ENCODE measurements at places on chromosomes 13 and 19.

GRCh38 chr13:47893527-47893926 is 107.5 kb downstream of the SUCLA2 start:
- no peak for DNase-seq

DNA sequence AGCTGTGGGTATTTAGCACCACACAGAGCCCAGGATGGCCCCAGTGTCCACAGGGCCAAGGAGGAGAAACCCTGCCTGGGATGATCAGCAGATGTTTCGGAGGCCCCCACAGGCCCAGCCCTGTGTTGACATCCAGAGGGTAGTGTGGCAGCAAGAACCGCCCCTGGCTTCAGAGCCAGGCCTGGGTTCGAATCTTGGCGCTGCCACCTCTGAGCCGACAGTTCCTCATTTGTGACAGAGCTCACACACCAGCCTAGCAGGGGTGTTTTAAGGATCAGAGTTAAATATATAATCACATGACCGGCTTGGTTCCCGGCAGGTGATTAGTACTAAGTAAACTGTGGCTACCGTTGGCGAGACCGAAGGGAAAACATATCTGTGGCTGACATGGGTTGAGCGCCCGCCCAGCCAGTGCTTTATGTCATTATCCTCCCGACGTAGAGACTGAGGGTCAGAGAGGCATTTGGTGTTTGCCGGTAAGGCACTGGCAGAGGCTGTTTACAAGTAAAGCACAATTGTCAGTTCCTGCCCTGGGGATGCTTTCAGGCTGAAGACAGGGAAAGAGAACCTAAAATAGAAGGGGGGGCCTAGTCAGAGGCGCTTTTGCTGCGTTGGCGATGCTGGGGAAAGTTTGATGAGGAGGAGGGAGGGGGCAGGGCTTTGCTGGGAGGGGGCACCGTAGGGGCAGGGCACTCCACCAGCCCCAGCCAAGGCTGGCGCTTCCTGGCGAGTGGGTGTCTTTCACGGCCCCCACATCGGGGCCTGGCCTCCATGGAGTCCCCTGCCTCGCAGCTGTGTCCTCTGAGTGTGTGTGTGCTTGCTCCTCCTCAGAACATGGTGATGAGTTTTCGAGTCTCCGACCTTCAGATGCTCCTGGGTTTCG is 4.8 kb downstream of the PIAS4 start:
- no peak for DNase-seq

DNA sequence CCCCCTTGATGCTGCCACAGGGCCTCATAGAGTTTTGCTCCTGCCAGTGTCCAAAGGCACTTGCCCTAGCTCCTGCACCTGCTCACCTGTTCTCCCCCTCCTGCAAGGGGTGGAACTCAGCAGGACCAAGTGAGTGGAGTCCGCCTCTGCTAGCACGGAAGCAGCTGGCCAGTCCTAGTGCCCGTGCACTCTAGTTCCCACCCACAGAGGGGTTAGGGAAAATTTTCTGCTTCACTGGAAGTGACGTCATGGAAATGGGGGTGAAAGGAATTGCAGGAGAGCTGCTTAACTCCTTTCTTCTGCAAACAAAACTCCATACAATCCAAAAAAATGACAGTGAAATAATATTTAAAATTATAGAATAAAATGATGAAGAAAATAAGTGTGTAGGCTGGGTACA is 609.7 kb upstream of the SLITRK1 start:
- no peak for DNase-seq

DNA sequence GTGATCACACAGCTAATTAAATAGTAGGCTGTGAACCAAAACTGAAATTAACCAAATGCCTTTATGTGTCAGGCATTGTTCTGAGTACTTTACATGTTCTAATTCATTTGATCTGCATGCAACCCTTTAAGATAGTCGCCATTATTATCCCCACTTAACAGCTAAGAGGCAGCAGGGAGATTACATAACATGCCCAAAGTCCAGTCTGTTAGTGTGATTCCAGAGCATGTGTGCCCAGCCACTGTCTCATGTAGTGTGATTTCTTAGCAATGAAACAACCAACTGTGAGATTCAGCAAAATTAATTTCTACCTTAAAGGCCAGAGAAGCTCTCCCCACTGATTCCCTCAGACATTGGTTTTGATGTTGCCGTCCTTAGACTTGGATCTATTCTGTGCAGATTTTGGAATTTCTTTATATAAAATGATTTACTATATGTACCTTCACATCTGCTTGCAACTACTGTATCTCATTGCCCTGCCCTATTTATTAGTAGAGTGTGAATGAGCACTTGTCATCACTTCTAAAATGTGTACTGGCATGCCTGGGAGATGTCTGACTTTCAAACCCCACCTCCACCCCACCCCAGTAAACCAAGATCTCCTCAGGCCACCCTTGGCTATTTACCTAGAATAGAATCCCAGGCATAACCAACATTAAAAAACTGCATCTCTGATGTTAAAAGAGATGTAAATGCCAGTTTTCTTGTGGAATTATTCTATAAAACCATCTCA is 41.2 kb downstream of the POLR1D start:
- DNase-seq: no peak

GRCh38 chr19:8045872-8046568 is 6.5 kb upstream of the CCL25 start:
- DNase-seq: no peak

- DNase-seq: no peak
These were observed 314.1 kb downstream of the FOXO1 start for GRCh38 chr13:40352380-40352778.

DNA sequence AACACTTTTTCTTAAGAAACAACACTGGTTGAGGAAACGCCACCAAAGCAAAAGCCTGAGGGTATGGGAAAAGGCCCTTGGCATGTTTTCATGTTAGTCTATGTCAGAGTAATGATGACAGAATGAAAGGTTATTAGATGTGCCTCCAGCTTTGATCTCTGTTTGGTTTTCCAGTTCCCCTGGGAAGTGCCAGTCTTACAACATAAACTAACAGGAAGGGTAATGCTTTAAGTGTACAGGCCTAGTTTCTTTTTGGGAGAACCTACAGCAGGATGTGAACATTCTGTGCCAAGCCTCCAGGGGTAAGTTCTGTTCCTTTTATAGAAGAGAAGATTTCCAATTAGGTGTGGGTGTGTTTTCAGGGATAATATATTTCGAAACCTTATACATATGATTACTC is 121.7 kb downstream of the FNDC3A start:
- DNase-seq: no peak

DNA sequence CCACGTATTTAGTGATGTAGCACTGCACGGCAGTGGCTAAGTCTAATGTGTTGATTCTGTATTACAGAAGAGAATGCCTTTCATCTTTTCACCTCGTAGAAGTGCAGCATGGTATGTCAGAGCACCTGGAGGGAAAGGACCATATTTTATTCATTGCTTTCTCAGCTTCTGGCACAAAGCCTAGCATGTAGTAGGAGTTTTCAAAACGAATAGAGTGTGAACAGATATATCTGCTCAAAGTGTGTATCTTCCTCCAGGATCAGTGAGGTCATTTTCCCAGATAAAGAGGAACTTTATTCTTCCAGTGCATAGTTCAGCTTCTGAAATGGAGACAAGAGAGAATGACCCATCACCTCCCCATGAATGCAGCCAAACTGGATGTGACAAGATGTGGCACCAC is 21.2 kb upstream of the PCDH8 start:
- DNase-seq: no peak

- DNase-seq: no peak
These were observed 114.2 kb downstream of the NUFIP1 start for GRCh38 chr13:44874886-44875630.

DNA sequence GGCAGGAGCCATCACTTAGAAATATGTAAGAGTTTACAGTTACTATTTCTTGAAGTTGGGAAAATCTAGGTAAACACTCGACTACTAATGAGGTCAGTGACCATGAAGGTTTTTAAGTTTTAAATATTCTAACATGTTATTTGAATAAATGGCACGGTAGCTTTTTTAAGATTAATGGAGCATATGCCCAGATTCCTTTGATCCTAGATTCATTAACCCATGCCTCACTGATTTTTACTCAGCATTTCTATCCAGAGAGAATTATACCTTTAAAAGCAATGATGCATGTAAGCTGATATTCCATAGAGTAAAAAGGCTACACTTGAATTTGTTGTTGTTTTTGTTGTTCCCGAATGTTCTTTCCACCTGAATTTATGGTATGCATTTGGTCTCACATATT is 541.4 kb downstream of the DACH1 start:
- DNase-seq: no peak

DNA sequence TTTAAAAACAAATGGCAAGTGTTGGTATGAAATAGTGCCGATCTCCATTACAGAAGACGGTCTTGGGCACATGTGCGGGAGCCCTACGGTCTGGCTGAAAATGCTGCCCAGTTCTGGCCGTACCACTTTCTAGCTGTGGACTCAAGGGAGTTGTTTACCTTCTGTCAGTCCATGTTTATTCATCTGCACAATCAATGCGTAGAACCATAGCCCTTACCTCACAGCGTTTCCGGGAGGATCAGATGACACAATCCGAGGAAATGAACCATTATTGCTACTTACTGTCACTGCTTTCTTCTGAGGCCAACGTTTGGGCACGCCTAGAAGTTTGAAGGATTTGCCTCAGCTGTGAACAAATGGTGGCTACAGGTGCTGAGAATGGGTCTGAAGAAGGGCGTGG is 31.2 kb downstream of the GADD45B start:
- no peak for DNase-seq

- no peak for DNase-seq
These were observed 578.7 kb downstream of the DIAPH3 start for GRCh38 chr13:59584761-59585670.

DNA sequence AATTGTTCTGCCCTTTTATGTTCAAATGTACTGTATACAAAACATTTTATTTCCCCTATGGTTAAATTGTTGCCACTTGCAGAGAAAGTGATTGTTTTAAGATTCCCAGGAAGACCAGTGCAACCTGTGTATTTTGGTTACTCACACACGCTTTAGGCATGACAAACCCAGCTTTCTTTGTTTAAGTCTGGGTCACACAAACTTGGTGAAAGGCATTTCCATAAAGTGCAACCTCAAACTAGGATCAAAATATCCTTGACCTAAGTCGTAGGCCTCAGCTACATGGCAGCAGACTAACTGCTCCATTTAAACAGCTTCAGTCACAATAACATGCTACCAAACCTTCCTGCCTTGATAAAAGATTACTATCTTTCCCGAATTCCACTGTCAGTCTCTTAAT is 639.0 kb upstream of the PRR20A start:
- DNase-seq: no peak

DNA sequence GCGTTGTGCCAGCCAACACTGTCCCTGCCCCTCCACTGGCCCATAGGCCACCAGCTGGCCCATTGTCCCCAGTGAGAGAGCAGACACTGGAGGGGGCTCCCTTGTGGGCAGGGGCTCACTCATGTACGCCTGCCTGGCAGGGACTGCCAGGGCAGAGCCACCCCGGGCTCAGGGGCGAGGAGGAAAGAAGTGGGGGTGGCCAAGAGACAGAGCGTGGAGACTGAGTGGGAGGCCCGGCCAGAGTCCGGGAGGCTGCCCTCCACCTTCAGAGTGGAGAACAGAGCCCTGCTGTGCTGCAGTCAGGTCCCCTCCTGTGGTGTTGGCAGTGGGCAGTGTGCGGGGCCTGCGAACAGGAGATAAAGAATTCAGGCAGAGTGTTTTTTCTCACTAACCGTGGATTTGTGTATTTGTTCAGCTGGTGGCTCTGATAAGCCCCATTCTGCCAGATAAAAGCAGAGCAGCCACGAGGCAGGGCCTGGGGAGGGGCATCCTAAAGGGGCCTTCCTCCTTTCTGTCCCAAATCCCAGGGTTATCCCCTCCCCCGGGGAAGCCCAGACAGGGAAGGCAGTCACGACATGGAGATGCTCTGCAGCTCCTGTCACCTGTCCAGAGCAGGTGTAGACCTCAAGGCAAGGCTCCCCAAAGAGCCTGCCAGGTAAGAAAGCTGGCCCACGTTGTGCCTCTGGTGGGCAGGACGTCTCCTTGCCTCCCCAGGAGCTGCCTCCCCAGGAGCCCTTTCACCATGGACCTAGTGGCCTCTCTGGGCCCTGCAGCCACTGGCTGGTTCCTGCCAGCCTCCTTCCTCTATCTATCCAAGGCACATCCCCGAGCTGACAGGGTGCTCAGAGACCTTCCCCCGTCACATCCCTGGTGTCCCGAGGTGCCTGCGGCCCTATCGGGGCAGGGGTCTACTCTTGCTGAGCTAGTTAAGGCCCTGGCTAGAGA is 33.0 kb downstream of the LYL1 start:
- no peak for DNase-seq

- DNase-seq: no peak
These were observed 48.6 kb upstream of the PCDH8 start for GRCh38 chr13:52896827-52897659.

- no peak for DNase-seq
These were observed 4.6 kb downstream of the FARP1 start for GRCh38 chr13:98147521-98147920.

- no peak for DNase-seq
These were observed at the start of gene GPR18 for GRCh38 chr13:99258210-99258860. Gene GPR18, minus strand, starts transcription at chr13:99258379. Its CDS starts 2,507 bp downstream, at chr13:99255872.

GRCh38 chr19:39211731-39212374 is 7.8 kb upstream of the SYCN start:
- no peak for DNase-seq

GRCh38 chr19:42278452-42279154 is 9.6 kb downstream of the CIC start:
- no peak for DNase-seq

DNA sequence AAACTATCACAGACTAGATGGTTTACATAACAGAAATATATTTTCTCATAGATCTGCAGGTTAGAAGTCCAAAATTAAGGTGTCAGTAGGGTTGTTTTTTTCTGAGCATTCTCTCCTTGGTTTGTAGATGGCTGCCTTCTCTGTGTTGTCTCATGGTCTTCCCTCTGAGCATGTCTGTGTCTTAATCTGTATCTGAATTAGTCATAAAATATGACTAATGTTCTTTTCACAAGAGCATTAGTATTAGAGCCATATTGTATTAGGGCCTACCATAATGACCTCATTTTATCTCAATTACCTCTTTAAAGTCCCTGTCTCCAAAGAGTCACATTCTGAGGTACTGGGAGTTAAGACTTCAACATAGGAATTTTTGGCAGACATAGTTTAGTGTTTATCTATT is 77.2 kb upstream of the OBI1 start:
- DNase-seq: no peak
